HL-60 (cell line): ENCODE measurements at places on chromosomes 5 and 9.

DNA sequence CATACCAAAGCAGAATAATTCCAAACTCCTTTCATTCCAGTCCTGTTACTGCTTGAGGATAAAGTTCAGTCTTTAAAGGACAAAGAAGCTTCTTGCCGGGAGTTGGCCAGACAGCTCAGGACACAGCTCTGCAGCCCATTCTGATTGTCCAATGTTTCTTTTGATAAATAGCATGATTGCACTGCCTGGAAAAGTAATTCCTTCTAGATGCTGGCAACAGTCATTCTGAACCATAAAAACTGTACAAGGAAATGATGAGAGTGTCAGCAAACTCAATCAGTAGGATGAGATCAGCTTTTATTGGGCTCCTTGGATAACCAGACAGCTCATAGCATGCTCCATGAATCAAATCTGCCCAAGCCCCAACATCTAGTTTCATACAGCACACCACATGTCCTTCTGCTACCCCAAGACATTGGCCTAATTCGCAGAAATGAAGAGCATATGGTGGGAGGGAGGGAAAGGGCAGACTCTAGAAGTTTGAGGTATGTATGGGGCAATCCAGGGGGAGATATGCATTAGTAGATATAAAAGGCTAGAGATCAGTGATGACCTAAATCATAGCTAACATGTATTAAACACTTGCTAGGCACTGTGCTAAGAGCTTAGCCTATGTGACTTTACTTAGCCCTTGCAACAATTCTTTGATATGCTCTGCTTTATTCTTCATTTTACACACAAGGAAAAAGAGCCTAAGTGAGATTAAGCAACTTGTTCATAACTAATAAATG, 219.9 kb upstream of the NREP start:
- DNase-seq, result no peak

- no peak for DNase-seq
These were observed 11.5 kb downstream of the IGFBPL1 start for GRCh38 chr9:38412751-38413150.

GRCh38 chr5:156438076-156438475, 111.1 kb downstream of the SGCD start:
- DNase-seq, result no peak

GRCh38 chr9:127608104-127608966, 3.7 kb upstream of the STXBP1 start:
- peak; percentile 82 for DNase-seq
